MCF 10A (cell line): ENCODE measurements at places on chromosomes 12 and 14. TPM values are rescaled to one million over a fixed set of nuclear protein-coding genes. Genes with fewer than 3 reads are reported as not detected.

The BHLHE41 gene
- total RNA-seq: 1.1 and 3.4 TPM in 2 replicates

The PXN gene
- total RNA-seq: 216 and 256 TPM in 2 replicates

The SLC24A4 gene
- not detected in 2 replicates for total RNA-seq

The MPHOSPH9 gene
- total RNA-seq: 27.5 and 40.4 TPM in 2 replicates

The FGD6 gene
- total RNA-seq: 17.2 and 25.1 TPM in 2 replicates

The MYH7 gene
- not detected in 2 replicates for total RNA-seq

The NDUFA12 gene
- total RNA-seq: 112 and 124 TPM in 2 replicates

The POTEM gene
- total RNA-seq: not detected in 2 replicates

The ENDOU gene
- total RNA-seq: not detected in 2 replicates

The AKAP3 gene
- 0.54 and 1.1 TPM in 2 replicates for total RNA-seq

The MYF6 gene
- not detected in 2 replicates for total RNA-seq

The A2M gene
- not detected in 2 replicates for total RNA-seq

The WSCD2 gene
- total RNA-seq: not detected in 2 replicates

The ADGRD1 gene
- total RNA-seq: 0.68 and 1.3 TPM in 2 replicates

The MARCHF9 gene
- 8.7 and 12.5 TPM in 2 replicates for total RNA-seq

The PTMS gene
- total RNA-seq: 242 and 284 TPM in 2 replicates

The GPRC5D gene
- total RNA-seq: not detected in 2 replicates

The KRT3 gene
- total RNA-seq: not detected in 2 replicates

The SYNDIG1L gene
- total RNA-seq: not detected in 2 replicates

The RAPGEF3 gene
- total RNA-seq: 1.4 and 3.4 TPM in 2 replicates

The TAS2R43 gene
- total RNA-seq: not detected in 2 replicates

The TCL1A gene
- total RNA-seq: not detected in 2 replicates

The TEAD4 gene
- 17.5 and 33.8 TPM in 2 replicates for total RNA-seq

The PPP1R1A gene
- total RNA-seq: not detected in 2 replicates

The OR6C75 gene
- total RNA-seq: not detected in 2 replicates

The MYF5 gene
- total RNA-seq: not detected in 2 replicates

The WNT1 gene
- total RNA-seq: not detected in 2 replicates

The TMCC3 gene
- 1.9 and 7.0 TPM in 2 replicates for total RNA-seq

The STAT6 gene
- 99.7 and 122 TPM in 2 replicates for total RNA-seq

The CPM gene
- total RNA-seq: 0.89 and 1.7 TPM in 2 replicates

The GRIP1 gene
- 8.2 and 8.8 TPM in 2 replicates for total RNA-seq

The PLXNC1 gene
- total RNA-seq: 2.4 and 2.6 TPM in 2 replicates

The LHX5 gene
- not detected in 2 replicates for total RNA-seq

The ADCY4 gene
- total RNA-seq: not detected in 2 replicates
